ENCODE measurements at places on chromosomes 4 and X.

DNA sequence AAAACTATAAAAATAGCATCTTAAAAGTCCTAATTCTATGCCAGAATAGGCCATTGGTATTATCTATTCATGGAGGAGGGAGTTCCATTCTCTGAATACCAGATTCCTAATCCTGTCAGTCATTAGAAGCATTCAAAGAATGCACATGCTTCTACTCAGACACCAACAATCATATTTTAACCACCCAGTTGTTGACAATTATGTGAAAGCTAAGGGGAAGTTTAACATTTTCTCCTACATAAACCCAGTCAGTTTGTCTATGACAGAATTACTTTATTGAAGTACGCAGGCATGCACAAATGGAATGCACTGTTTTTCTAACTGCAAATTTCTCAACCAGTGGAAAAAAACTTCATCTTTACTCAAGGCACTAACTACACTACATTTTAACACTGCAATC lies 69.6 kb upstream of the MTNR1A start:
- DNase-seq, result peak; percentile 94

DNA sequence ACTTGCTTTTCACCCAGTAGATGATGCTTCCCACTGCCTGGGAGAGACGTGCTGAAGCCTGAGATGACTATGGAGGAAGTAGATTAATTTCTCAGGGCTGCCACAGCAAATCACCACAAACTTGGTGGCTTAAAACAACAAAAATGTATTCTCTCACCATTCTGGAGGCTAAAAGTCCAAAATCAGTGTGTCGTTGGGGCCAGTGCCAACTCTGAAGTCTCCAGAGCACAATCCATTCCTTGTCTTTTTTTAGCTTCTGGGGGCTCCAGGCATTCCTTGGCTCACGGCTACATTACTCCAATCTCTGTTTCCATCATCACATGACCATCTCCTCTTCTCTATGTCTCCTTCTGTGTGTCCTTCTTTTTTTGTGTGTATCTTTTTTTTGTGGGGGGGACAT lies 105.8 kb upstream of the C1QTNF7 start:
- DNase-seq, result no peak

DNA sequence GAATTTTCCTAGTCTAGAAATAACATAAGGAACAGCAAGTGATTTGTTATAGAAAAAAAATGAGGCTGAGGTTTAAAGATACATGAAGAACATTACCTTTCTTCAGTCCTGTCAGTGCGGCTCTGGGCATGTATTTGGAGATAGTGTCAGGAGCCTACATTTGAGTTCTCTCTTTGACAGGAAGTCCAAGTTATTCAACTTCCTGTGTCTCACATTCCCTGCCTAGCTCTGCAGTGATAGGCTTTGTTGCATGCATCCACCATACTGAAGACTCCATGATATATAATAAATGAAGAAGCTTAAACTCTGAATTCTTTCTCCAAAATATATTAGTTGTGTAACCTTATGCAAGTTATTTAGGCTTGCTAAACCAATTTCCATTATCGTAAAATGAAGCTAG lies 148.7 kb downstream of the RELL1 start:
- DNase-seq, result no peak

DNA sequence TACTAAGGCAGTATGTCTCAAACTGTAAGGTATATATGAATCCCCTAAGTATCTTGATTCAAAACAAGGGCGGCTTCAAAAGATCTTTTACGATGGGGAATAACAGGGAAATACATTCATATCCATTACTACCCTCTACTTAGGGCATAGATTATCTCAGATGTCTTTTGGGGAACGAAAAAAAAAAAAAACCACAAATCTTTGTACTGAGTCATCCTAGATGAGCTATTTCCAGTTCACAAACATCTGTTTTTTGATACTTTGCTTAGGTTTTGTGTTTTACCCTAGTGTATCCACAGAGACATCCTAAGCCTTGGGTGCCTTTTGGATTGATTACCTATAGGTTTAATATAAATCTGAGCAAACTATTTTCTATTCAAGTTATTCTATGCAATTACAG lies 457.2 kb downstream of the NLGN4X start:
- peak; percentile 43 for DNase-seq

- DNase-seq, result no peak
Observed at GRCh38 chr4:185549095-185549639, 13.9 kb upstream of the PDLIM3 start.

DNA sequence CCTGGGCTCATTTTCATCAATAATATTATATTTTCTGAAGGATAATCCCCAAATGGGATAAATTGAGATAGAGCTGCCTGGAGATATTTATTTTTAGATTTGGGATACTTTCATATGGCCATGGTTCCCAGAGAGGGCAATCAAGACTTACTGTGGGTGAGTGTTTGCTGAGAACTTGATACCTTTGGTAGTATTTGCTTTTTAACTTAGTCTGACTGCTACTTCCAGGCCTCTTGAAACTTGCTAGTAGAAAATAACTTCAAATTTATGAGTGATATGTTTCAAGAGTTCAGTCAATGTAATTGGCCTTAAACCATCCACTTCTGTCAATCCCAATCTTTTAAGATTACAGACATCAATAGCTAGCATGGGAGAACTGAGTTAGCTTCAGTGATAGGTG lies 181.6 kb upstream of the POU3F4 start:
- DNase-seq, result no peak

- DNase-seq, result no peak
Observed at GRCh38 chr4:44965435-44966095, 239.2 kb upstream of the GNPDA2 start.

GRCh38 chrX:149097786-149098185 lies 407.3 kb downstream of the IDS start:
- no peak for DNase-seq

DNA sequence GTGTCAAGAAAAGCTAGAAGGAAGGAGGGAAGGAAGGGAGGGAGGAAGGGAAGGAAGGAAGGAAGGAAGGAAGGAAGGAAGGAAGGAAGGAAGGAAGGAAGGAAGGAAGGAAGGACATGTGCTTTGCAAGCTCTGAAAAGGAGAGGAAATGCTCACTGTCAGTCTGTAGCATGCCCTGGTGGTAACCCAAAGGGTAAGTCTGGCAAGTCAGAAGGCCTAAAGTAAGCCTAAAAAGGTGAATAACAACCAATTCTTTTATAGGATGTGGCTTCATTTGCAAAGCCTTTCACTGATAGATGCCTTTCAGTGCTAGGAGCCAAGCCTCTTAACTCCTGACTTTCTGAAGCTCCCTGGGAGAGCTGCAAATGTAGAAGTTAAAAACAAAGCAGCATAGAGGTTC lies 542.6 kb downstream of the CFAP47 start:
- DNase-seq, result no peak

Measured in fibroblast of skin of abdomen (primary cell).